ENCODE measurements at places on chromosomes 6 and 20. TPM values are rescaled to one million over a fixed set of nuclear protein-coding genes. Genes with fewer than 3 reads are reported as not detected.

AURKA gene
- 7.6 TPM for total RNA-seq

OSBPL2 gene
- total RNA-seq = 29.6 TPM

DNA sequence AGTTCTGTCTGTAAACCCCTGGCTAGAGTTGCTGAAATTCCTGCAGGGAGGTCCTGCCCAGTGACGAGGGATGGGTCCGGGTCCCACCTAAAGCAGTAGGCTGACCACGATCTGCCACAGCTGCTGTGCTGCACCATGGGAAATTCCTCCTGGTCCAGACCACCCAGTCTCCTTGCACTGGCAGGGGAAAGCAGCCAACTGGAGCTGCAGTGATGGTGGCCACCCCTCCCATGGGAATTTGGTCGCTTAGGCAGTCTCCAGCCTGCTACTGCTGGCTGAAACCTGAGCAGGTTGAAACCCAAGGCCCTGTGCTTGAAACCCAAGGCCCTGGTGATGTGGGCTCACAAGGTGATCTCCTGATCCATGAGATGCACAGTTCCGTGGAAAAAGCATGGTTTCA, 23.9 kb upstream of the MOXD1 start:
- no peaks in the 10 kb centered on the region for H3K36me3 ChIP-seq
- no peak for DNase-seq
- H3K27me3 ChIP-seq = no peaks in the 10 kb centered on the region
- no peak overlapping the region for H3K4me3 ChIP-seq
- no peak overlapping the region for H3K27ac ChIP-seq

PRL gene
- total RNA-seq = not detected

IYD gene
- total RNA-seq = not detected

Data from right atrium auricular region (tissue), 2 donors.